ENCODE measurements at places on chromosomes 13 and 19.

DNA sequence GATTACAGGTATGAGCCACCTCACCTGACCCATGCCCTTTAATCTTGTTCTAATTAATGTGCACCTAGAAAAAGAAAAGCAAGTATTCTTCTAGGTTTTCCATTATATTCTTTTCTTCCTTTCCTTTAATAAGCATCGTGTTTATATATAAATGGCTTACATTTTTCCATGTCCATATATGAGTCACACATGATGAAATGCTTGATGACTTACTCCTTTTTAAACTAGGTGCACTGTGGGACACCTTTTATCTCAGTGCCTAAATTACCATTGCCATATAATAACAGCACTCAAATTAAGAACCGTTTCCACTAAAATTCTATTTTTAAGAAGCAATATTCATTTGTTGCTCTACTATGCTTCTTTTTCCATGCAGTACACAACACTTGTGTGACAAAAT lies 363.3 kb downstream of the LIG4 start:
- DNase-seq: no peak

- DNase-seq: no peak
Observed at GRCh38 chr19:29325241-29325975, 112.5 kb upstream of the UQCRFS1 start.

DNA sequence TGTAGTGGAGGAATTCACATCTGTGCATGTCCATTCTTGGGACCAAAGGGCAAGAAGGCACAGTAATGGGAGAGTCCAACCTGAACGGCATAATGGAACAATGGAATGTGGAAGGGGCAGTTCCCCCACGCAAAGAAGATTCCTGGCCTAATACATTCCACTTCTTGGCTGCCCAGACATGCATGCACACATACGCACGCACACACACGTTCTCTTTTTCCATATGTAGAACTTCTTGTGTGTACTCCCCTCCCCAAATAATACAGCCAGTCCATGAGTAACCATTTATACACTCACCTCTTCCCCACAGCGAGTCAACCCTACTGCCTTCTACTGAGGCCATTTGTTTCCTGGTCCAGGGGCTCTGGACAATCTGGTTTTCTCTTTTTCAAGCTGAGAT lies 6.0 kb upstream of the STK24 start:
- no peak for DNase-seq

DNA sequence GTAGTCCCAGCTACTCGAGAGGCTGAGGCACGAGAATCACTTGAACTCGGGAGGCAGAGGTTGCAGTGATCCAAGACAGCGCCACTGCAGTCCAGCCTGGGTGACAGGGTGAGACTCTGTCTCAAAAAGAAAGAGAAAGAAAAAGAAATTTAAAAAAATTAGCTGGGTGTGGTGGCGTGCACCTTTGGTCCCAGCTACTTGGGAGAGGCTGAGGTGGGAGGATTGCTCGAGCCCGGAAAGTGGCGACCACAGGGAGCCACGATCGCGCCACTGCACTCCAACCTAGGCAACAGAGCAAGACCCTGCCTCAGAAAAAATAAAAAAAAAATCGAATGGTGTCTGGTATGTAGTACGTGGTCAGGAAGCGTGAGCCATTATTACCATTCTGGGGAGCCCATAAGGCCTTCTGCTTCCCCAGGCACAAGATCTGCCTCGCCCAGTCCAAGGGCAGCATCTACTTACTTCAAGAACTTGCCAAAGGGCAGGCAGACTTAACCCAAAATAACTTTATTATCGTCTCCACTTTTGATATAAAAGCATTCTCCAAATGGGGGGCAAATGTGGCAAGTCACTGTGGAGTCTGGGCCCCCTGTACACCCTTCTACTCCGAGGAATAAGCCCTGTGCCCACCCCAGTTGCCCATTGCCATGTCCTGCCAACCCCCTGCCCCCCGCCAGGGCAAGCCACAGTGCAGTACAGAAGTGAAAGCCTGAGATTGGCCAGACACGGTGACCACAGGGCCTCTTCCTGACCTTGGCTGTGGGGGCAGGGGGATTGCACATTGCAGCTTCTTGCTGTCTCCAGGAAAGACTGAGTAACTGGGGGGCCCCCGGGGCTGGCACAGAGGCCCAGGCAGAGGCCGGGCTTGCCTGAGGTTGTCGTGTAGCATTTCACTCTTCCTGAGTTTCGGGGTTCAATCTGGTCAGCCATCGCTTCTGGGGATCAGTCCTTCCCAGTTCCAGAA lies 12.6 kb downstream of the CCL25 start:
- DNase-seq: no peak

DNA sequence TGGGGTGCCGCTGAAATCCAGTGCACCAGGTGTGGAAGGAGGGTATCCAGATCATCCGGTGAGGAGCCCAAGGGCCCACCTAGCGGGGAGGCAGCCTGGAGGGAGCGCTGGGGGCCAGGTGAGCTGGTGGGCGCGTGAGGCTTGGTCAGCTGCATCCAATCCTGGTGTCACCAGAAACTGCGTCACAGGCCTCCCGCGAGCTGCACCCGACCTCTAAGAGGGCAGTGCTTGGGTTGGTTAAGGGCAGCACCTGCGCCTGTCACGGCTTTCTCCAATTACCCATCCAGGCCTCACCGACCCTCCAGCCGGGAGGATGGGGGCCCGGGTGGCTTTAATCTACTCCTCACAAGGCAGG lies 284 bp downstream of the RNF17 start:
- no peak for DNase-seq

- no peak for DNase-seq
Observed at GRCh38 chr13:84296401-84296800, 414.1 kb upstream of the SLITRK1 start.

- DNase-seq: no peak
Observed at GRCh38 chr19:30158893-30159245, 213.3 kb upstream of the ZNF536 start.

- DNase-seq: no peak
Observed at GRCh38 chr13:89930861-89931260, 1416.6 kb upstream of the MIR17HG start.

DNA sequence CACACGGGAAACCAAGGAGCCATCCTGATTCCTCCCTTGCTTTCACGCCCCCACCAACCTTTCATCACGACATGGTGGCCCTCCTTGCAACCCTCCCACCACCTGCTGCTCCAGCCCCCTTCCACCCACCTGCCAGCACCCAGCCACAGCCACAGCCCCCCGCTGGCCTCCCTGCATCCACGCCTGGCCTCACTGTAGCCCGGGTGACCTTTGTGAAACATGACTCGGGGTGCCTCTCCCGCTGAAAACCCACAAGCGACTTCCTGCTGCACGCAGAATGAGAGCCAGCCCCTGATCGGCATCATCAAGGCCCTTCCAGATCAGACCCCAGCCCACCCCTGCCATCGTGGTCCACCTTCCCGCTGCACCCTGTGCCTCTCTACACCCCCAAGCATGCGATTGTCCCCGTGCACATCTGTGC lies 14.9 kb downstream of the POP4 start:
- no peak for DNase-seq

DNA sequence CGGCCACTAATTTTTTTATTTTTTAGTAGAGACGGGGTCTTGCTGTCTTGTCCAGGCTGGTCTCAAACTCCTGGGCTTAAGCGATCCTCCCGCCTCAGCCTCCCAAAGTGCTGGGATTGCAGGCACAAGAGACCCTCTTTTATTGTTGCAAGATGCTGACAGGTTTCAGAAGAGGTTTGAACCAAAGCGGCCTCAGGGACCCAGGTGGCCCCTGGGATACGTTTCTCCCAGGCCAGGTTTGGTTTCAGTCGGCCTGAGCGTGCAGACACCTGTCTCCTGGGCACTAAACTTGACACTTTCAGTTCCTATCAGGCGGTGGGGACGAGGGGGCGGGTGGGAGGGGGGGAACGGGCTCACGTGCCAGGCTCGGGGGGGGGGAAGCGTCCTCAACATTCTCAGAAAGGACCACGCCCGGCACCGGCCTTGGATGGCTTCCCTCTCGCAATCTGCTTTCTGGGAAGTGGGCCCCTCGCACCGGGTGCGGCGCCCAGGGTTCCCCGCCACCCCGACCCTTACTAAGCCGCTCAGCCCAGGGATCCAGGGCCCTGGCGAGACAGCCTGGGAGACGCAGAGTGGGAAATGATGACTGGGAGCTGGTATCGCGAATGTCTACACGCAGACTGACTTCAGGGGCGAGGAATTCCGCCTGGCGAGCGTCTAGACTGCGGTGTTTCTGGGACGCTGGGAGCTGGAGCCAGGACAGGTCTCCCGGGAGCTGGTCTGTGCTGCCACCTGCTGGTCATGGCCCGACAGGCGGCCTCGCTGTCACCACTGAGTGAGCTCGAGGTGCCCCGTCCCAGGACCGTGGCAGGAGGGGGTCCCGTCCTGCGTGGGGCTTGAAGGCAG lies 91.6 kb downstream of the GNG7 start:
- DNase-seq: peak; percentile 84

DNA sequence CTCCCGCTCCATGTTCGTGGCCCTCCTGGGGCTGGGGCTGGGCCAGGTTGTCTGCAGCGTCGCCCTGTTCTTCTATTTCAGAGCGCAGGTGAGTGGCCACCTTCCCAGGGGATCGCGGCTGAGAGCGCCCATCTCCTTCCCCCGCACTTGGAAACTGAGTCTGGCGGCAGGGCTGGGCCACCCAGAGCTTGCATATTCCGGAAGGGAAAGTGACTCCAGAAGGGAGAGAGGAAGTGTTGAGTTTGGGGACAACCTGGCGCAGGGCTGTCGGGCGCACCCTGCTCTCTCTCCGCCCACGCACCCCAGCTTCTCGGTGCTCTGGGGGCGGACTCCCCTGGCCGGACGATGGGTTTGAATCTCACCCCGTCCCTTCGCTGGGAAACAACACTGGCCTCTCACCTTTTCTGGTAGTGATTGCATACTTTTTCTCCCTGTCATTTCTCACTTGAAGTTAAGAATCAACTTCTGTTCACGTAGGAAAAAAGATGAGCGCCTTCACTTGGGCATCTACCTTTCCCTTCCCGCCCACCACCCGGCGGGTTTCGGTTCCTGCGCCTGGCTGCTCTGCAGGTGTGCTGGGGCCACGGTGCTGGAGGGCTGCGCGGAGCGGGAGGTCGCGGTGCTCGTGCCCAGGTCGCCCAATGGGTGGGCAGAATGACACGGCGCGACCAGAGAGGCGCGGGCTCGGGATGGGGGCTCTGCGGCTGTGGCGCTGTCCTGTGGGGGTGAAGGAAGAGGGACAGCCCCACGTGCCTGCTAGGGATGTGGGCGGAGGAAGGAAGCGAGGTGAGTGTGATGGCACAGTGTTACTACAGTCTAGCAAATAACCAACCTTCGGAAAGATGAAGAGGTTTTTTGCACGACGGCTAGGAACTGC lies 721 bp downstream of the TNFSF11 start:
- DNase-seq: peak; percentile 12

DNA sequence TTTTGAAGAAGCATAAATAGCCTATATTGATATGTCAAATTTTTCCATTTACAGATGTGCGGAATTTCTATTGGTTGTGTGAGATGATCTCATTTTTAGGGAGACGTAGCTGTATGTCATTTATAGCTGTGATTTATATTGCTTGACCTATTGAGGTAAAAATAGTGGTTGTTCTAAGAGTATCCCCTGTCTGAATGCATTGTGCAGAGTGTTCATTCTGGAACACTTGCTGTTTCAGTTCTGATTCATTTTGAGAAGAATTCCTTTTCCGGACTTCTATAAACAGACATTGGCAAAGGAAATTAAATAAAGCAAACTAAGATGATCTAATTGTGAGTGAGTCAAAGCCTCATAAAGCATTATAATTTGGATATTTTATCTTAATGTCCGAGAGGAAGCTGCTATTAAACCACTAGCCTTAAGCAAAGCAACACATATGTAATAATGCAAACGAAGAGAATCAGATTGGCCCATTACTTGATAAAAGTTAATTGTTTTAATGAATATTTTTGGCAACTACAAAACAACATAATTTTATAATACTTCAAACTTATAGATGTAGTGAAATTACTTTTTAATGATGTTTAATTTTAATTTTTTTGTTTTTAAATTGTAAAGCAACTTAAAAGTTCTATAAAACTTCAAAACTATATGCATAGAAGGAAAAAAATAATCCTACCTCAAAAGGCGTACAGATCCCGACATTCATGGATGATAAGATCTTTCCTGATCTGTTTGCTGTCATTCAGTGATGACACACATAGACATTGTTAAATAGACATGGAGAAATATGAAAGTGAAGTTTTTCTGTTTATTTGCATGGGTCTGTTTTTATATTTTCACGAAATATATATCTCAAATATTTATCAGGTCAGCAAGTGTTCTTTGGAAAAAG lies 942.6 kb upstream of the SLC10A2 start:
- no peak for DNase-seq

DNA sequence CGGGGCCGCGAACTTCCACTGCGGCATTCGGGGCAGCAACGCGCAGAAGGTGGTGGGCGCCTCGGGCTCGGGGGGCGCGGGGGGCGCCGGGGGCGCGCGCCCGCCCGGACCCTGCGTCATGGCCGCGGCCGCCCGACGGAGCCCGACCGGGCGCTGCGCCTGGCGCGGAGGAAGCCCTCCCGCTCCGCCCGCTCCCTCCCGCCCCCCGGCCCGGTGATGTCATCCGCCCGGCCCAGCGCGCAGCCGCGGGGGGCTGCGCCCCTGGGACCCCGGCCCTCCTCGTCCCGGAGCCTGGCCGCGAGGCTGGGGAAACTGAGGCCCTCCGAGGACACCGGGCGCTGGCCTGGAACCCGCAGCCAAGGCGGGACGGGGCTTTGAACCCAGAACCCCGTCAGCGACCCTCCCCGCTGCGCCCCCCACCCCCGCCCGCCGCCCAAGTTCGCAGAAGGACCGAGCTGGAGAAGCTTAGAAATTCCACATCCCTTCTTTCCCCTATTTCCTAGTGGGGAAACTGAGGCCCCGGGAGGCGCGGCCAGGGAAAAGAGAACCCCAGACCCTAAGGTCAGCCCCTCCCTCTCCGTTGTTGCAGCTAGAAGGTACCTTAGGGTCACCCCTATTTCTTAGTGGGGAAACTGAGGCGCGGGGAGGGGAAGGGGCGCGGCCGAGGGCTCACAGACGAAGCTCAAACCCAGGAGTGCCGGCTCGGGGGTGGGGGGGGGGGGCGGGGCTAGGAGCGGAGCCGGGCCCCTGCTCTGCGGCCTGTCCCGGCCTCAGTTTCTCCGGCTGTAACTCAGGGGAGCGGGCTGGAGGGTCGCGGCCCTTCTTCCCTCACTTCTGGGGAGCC lies at the start of gene SHC2:
Gene SHC2 (minus strand): TSS at position 157 of the 844 bp plus-strand sequence. CDS start 37 bp downstream, at position 120.
- DNase-seq: no peak

- no peak for DNase-seq
Observed at GRCh38 chr13:99027661-99028425, 50.0 kb upstream of the DOCK9 start.

- DNase-seq: no peak
Observed at GRCh38 chr13:110944121-110944967, 29.5 kb upstream of the ANKRD10 start.

DNA sequence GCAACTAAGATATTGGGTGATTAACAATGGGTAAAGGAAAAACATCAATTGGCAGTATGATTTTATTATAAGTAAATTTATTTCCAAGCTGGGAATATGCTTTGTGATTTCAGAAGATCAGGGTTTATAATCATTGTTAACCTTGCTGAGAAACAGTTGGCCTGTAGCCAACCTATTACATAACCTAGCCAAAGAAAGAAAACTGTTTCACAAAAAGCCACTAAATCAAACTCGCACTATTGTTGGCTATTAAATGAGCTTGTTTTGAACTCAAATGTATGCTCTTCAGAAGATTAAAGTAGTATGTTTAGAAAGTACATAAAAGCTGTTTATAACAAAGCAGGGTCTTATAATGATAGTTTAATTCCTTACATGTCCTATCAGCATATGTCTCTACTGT lies 151.7 kb downstream of the LHFPL6 start:
- no peak for DNase-seq

GRCh38 chr13:74990992-74991391 lies 491.0 kb downstream of the TBC1D4 start:
- no peak for DNase-seq

All from CD4-positive, alpha-beta T cell treated with Interferon alpha-2 for 1 hour (primary cell).